Left lung (tissue), 14 donors: ENCODE measurements at places on chromosomes 5 and 9.

DNA sequence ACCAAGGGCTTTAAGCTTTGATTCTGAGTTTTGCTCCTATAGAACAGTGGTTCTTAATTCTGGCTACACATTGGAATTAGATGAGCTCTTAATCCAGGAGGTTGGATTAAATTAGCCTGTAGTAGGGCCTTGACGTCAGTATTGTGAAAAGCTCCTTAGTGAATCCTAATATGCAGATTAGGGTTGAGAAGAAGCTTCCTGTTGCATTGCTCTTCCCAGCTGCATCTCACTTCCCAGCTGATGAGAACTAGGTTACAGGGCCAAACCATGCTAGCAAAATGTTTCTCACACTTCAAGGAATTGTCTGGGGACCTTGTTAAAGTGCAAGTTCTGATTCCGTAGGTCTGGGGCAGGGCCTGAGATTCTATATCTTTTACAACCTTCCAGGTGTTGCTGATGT, 300.0 kb downstream of the ZSWIM6 start:
- no peak for DNase-seq

DNA sequence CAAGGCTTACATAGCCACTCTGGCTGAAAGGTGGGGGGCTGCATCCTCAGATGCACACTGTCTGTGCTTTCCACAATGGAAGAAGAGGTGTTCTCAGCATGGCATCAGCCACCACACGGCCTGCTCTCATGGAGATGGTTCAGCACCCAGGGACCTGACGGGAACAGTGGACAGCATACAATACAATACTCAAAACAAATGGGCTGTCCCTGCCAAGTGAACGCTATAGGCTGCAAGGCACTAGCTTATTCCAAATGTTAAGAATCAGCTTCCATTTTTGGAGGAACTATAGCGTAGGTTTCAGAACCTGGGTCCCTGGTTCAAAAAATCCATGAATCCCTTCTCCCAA, 77.2 kb downstream of the ZNF608 start:
- no peak for DNase-seq

- peak; percentile 73 for DNase-seq
Observed at GRCh38 chr5:150129813-150130492, 25.7 kb downstream of the PDGFRB start.

DNA sequence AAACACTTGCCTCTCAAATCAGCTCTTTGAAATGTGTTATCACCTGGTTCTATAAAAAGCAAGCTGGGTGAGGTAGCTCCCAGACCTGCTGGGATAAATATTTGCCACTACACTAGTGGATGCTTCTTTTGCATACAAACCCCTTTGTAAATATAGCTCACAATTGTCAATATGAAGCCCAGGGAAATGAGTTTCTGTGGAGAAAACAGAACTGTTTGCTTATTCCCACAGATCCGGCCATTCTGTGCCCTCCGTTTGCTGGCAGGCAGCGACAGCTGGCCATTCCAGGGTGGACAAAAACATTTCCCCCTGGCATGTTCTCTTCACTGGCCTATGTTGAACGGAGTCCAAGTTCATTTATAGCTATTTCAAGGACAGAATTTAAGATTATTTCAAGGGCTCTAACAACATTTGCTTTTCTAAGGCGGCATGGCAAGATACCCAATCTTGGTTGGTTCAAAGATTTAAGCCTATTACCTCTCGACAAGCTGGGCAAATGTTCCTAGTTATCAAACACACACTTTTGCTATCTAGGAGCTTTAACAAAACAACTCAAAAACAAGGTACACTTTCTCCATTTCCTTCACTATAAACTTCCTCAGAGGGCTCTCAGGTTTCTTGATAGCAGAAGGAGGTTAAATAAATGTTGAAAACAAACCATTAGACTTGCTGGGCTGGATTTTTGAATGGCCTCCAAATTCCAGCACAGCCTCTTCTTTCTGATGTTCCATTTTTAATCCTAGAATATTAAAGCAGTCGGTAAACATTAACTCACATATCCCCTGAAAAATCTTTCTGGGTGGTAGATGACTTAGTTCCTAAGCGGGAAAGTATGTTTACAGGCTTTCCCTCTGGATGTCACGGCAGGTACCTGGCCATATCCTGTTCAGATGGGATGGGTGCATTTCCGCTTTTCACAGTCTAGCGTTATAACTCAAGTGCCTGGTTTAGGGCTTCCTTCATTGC, 332.3 kb downstream of the PLK2 start:
- DNase-seq = peak; percentile 31

DNA sequence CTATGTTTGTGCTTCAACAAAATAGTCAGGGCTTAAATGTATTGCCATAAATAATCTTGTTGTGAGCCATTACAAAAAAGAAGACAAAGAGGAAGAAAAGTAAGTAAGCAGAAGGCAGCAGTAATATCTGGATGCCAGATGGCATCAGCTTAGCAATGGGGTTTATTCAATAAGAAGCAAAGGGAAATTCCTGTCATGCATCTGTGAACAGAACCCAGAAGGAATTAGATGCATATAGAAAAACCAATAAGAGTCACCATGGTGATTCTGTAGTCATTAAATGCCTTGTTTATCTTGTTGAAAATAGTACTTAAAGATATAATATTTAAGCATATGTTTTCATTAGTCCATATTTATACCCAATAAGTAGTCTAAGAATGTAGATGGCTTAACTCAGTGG, 216.0 kb downstream of the ADAMTSL1 start:
- DNase-seq = no peak

DNA sequence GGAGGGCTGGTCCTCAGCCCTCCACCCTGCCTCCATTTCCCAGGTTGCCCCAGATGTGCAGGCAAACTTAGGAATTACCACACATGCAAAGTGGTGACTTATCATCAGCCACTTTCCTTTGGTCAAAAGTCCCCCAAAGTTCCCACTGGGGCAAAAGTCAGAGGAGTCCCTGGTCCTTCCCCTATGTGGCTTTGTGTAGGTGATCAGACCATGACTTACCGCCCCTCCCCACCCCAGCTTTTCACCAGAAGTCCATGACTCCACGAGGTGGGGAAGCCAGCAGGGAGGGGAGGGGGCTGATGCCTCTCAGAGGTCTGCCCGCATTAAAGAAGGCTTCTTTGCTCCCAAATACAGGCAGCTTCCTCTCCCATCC, 5.8 kb downstream of the TRAF1 start:
- DNase-seq = no peak

DNA sequence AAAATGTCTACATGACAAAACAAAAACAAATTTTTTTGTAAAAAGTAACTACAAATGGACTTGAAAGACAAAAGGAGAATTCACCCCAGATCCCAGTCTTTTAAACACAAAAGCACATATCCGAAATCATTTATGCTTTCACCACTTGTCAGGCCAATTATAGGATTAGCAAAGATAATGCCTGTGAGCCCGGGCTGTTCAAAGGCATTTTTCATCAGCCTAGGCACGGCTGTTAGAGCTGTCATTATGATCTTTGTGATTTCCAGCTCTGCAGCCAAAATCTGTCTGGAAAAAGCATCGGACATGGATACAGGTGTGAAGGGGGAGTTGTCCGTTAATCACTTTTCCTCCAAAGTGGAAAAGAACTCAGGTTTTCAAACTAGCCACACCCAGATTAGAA, 23.6 kb upstream of the RAB14 start:
- DNase-seq = no peak

DNA sequence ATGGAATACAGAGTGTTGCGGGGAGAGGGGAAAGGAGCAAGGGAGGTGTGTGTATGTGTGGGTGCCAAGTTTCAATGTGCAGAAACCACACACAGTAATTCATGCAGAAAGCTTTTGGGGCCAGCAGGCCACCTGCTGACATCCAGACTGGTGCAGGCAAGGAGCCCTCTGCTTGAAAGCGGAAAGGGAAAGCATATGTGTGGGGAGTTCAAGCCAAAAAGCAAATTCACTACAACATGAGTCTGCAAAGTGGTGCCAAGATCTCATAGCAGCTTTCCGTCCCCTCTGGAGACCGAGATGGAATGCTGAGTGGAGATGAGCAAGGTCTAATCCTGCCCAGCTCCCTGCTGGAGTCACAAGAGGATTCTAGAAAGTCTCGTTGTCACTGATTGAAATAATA, 159.7 kb upstream of the VLDLR start:
- DNase-seq = no peak

DNA sequence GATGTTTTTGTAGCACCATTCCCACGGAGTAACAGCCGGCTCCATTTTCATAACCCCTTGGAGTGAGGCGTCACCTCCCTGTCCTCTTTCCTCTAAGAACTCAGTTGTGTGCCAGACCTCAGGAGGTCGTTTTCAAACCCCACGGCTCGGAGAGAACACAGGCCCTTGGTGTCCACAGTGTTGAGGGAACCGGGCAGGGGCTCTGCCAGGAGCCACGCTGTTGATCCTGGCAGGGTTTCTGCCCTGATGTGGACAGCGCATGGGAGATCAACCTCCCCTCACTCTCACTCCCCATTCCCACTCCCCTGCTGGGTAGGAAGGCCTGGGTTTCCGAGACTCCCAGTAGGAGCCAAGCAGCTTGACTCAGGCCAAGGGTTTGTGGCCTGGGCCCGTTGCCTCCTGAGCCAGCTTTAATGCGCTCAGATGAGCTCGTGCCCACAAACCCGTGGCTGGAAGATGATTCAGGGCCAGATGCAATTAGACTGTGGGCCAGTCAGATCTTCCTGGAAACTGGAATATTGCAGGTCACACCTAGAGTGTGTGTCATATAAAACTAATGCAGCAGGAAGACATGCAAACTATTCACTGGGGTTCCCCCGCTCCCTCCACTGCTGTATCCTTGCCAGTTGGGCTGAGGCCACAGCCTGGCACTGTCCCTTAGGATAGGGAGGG, 133.4 kb downstream of the SLC12A2 start:
- no peak for DNase-seq

DNA sequence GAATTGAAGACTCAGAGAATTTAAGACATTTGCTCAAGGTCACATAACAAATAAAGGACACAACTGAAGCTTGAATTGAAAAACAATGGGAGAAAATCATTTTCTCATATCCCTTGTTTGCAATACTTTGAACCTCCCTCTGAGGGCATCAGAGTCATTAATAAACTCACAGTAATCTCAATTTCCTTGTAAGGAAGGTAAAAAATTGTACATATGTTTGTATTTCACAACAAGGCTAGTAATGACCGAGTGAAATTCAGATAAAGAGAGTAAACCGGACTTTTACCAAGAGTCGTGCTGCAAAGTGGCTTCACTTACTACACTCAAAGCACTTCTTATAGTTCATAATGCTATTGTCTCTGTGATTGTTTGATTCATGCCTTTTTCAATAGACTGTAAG, 665.0 kb downstream of the NR2F1-AS1 start:
- DNase-seq = peak; percentile 36

- no peak for DNase-seq
Observed at GRCh38 chr9:137136261-137136880, 2.6 kb upstream of the GRIN1 start.

DNA sequence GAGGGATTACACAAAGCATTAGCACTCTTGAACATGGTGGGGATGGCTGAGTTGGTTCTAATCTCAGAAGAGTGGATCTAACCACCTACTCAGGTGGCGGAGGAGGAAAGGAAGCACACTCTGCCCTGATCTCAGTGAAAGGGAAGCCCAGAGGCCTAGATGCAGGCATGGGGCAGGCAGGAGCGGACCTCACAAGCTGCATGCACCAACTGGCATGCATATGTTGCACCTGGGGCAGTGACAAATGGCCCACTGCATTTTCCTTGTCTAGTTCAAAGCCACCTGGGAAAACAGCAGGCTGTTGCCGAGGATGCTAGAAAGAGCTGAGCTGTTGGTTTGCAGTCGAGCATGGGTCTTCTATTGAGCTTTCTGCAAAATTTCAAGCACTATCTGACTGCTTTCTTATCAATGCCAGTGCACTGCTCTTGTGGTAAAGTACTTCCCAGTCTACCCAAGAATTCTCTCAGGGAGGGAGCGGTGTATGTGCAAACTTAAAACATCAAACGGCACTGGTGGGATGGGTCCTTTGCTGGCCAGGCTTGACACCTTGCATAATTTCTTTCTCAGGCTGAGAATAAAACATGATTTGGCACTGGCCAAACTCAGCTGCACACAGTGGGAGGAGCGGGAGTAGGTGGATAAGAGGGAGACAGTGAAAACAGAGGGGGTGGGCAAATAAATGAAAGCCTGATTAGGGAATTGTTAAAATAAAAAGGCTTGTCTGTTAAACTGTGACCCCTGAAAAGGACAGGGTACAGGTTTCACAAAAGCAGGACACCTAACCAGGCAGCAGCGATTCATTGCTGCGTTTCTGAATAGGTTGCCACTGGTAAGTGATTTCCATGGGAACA, 108.9 kb downstream of the MARCHF3 start:
- DNase-seq = no peak

DNA sequence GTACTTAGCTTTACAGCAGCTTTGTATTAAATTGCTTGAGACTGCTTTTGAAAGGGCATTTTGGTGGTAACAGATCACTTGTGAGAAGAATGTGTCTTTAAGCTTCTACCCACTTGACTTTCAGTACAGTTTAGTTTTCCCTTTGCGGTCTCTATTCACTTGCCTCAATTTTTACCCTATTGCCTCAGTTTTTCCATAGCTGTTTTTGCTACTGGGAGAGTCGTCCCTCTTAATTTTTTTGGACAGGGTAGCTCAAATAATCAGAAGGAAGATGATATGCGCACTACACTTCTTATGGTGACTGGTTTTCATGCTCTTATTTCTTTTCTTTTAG, 18.8 kb downstream of the UGCG start:
- DNase-seq = no peak

DNA sequence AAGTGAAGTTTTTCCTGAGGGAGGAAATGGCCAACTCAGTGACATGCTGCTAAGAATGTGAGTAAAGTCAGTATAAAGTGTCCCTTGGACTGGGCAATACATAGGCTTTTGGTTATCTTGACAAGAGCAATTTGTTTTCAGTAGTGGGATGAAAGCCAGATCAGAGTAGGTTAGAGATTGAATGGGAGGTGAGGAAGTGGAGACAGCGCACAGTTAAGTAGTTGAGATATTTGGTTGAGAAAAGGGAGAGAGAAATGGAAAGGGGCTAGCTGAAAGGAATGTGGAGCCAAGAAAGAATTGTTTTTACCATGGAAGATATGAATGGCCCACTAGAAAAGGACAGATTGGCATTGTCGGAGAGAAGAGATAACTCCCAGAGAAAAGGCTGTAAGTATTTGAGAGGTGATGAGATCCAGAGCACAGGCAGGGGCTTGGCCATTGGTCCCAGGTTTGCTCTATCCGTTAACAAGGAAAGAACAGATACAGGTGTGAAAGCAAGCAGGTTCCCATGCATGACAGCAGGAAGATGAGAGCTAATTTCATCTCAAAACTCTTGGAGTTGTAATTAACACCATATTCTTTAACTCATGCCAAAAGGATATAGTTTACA, 392.0 kb downstream of the NR2F1-AS1 start:
- no peak for DNase-seq

DNA sequence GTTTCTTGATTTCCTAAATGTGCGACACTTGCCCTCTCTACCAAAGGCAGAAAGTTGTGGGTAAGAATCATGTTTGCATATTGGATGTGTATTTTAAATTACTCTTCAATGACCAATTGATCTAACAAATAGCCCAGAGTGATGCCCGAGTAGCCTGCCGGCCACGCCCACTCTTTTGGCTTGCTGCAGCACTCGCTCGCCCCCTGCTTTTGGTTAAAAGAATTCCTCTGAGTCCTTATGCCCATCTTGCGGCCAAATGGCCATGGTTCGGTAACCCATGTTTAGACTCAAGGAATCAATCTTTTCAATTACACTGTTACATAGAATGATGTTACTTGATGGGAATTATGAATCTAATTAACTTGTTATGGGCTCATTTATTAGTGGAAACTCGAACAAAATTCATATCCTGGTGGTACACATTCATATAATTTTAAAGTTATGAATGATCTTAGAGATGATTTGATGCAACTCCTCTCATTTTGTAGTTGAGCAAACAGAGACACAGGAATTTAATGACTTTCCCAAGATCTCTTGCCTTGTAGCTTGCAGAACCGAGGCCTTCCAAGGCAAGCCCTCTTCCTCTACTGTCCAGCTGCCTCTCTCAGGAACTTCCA, 36.5 kb downstream of the PPIC start:
- no peak for DNase-seq
